ENCODE measurements at places on chromosomes 16 and 17.

DNA sequence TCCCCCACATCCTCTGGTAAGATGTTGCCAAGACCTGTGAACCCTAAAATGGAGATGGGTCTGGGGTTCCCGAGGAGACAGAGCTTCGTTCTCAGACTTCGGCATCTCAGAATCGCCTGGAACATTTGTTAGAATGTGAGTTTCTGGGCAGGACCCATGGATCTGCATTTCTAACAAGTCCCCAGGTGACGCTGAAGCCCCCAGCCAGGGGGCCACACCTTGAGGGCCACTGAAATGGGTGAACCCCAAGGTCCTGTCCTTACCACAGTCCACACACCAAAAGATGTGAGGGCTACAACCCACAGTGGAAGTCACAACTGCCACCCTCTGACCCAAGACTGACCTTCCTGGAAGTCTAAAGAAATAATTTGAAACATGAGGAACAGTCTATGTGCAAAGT lies 14.0 kb downstream of the MPP3 start:
- no peak for DNase-seq

GRCh38 chr17:48593126-48593829 lies at the start of gene HOXB5:
HOXB5 (minus strand) TSS chr17:48593779; CDS start chr17:48593682, 97 bp downstream.
- DNase-seq: no peak

DNA sequence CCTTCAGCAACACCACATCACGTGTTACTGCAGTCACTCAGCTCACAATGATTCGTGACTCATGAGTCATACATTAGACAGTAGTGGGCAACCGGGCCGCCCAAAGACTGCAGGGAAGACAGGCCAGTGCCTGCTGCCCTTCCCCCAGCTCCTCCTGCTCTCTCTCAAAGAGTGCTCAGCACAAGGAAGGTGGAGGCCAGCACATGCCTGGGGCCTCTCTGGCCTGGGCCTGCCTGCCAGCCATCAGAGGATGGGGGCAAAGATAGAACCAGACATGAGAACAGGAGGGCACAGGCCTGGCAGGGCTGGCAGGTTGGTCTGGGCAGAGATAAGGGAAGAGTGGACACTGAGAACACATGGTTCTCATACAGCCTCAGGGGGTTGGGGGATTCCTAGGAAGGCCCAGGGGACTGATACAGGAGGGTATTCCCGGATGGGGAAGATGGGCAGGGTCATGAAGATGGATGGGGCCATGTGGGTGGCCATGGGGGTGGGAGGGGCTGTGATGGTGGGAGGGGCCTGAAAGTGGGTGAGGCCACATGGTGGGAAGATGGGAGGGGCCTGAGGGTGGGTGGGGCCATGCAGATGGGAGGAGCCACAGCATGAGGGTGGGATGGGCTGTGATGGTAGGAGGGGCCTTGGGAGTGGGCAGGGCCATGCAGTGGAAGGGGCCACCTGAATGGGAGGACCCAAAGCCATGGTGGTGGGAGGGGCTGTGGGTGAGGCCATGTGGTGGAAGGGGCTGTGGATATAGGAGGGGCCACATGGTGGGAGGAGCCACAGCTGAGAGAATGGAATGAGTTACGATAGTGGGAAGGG lies 29.0 kb downstream of the KATNB1 start:
- no peak for DNase-seq

- no peak for DNase-seq
Measured at GRCh38 chr17:67059372-67059771, 15.0 kb downstream of the CACNG1 start.

- DNase-seq: no peak
Measured at GRCh38 chr16:51399908-51400670, 249.0 kb upstream of the SALL1 start.

- DNase-seq: no peak
Measured at GRCh38 chr17:7916808-7917207, 719 bp upstream of the RNF227 start.

DNA sequence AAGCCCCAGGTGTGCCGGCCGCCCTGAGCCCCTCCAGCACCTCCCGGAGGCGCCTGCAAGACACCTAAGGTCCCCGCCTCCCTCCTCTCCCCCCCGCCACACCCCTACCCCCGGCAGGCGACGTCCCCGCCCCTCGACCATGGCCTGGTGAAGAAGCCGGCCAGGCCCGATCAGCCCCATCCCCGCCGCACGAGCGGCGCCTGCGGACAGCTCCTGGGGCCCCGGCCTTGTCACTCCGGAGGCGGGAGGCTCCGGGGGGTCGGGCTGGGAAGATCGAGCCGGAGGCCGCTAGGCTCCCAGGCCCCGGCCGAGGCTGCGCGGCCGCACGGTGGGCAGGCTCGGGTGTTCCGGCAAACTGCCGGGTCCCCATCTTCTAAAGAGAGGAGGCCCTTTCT lies 405 bp upstream of the ACE start:
- DNase-seq: peak; percentile 8

- no peak for DNase-seq
Measured at GRCh38 chr17:11404431-11405276, 163.6 kb downstream of the SHISA6 start.

DNA sequence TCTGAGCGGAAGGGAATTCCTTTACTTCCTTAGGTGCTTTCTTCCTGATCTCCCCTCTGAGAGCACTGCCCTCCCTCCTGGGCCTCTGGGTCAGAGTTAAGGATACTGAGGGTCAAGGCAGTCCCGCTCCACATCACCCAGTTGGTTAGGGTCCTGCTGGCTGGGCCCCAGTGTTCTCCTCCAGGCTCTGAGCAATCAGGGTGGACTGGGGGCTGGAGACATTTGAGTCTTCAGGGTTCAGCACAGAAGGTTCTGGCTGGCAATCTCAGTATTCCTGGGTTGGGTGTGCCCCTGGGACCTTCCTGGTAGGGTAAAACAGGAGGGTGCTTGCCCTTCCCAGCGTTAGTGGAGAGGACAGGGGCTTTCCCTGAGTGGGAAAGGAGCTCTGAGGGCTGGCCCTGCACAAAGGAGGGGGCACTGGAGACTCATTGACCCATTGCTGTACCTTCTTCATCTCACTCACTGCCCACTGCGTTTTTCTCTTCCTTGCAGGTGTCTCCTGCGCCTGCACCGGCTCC lies 448 bp downstream of the MT1M start:
- no peak for DNase-seq

DNA sequence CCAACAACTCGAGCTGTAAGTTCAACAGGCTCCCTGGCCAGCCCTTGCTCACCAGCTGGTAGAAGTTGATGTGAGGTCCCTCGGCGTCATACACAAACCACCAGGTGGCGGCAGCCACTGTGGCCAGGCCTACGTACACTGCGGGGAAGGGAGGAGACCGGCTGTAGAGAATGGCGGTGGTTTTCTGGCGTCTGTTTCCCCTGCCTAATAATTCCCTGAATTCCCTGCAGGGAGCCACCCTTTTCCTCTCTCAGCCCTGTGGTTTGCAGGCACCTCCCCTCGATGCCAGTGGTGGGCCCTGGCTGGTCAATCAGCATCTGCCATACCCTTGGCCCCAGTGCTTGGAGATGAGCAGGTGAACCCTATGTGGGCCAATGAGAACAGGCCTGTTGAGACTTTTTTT lies 18.9 kb upstream of the P2RX1 start:
- DNase-seq: no peak

DNA sequence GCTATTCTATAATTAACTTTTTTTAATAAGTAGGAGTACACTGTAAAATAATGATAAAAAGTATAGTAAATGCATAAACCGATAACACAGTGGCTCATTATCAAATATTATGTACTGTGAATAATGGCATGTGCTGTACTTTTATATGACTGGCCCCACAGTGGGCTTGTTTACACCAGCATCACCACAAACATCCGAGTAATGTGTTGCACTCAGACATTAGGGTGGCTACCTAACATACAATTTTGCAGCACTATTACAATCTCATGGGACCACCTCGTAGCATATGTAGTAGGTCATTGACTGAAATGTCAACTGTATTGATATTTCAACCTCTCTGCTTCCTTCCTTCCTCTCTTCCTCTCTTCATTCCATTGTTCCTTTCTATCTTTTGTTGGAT lies 51.7 kb downstream of the TBX4 start:
- DNase-seq: no peak

DNA sequence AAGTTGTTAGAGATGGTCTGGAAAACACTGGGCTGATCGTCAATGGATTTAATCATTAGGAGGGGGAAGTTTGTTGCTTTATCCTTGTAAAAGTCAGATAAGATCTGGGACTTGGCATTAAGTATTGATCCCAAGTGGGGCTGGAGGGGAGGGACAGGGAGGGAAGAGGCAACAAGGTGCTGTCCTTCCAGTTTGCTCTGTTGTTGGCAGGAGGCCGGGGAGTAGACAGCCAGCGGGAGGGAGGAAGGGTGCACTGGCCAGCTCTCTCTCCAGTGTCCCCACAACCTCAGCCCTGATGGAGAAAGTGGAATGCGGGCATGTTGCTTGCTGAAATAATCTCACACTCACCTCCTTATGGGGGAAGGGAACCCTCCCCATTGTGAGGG lies 210.2 kb downstream of the CCDC182 start:
- no peak for DNase-seq
